ENCODE measurements at places on chromosomes 4 and X. TPM values are rescaled to one million over a fixed set of nuclear protein-coding genes. Genes with fewer than 3 reads are reported as not detected.

The SPOCK3 gene
- 0.44 TPM for total RNA-seq

GRCh38 chrX:47178337-47178736, 15.3 kb upstream of the UBA1 start:
- no peaks in the 10 kb centered on the region for H3K4me1 ChIP-seq
- no peak for DNase-seq
- H3K36me3 ChIP-seq = peaks cover 48% of the 10 kb centered on the region
- no peak overlapping the region for H3K27ac ChIP-seq
- H3K27me3 ChIP-seq = no peaks in the 10 kb centered on the region

DNA sequence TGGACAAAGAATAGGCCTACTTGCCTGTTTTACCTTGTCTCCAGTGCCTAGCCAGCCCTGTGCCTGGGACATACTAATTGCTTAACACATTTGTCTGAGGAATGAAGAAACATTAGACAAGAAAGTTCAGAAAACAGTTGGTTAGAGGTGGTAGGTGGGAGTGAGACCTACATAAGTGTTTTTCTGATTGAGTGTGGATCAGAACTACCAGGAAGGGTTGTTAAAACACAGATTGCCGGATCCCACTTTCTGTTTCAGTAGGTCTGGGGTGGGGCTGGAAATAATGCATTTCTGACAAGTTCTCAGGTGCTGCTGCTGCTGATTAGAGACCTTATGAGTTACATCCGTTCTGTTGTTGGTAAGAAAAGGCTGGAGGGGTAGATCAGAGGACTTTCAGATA, 5.7 kb upstream of the JADE1 start:
- H3K4me3 ChIP-seq = no peak overlapping the region
- H3K4me1 ChIP-seq = peaks cover 13% of the 10 kb centered on the region
- H3K27ac ChIP-seq = peak overlapping the region; percentile 84
- no peaks in the 10 kb centered on the region for H3K36me3 ChIP-seq

GRCh38 chr4:100588076-100588475, 70.3 kb upstream of the EMCN start:
- no peak overlapping the region for H3K4me3 ChIP-seq
- H3K27ac ChIP-seq = no peak overlapping the region
- H3K4me1 ChIP-seq = no peaks in the 10 kb centered on the region
- DNase-seq = no peak
- H3K27me3 ChIP-seq = no peaks in the 10 kb centered on the region

DNA sequence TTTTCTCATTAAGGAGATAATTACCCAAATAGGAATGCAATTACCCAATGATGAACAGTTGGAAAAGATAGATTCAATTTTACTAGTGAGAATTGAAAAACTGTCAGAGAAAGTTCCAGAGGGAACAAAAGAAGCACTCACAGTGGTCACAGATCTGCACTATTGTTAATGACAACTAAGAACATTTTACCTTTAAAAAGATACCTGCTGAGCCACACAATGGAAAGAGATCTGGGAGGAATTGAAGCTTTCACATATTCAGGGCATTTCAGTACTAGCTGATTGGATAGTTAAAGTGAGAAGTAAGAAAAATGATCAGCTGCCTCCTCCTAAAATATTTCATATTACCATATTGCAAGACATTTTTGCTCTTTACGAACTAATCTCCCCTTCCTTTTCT, 1822.2 kb downstream of the STIM2 start:
- H3K36me3 ChIP-seq = no peaks in the 10 kb centered on the region
- no peaks in the 10 kb centered on the region for H3K4me1 ChIP-seq
- no peak overlapping the region for H3K27ac ChIP-seq
- DNase-seq = peak; percentile 33
- no peaks in the 10 kb centered on the region for H3K27me3 ChIP-seq

DNA sequence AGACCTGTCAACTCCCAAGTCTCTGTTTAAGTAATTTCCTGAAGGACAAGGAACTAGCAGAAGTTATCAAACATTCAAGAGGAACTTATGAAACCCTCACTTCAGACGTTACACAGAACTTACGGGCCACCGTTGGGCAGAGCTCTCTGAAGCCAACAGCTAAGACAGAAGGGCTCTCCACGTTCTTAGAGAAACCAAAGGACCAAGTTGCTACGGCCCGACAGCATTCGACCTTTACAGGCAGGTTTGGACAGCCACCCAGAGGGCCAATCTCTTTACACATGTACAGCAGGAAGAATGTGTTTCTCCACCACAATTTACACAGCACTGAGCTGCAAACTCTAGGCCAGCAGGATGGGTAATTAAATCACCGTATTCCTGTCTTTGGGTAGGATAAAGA, 705.1 kb upstream of the GRID2 start:
- peaks cover 5% of the 10 kb centered on the region for H3K4me1 ChIP-seq
- no peaks in the 10 kb centered on the region for H3K27me3 ChIP-seq
- H3K36me3 ChIP-seq = no peaks in the 10 kb centered on the region
- H3K27ac ChIP-seq = no peak overlapping the region

DNA sequence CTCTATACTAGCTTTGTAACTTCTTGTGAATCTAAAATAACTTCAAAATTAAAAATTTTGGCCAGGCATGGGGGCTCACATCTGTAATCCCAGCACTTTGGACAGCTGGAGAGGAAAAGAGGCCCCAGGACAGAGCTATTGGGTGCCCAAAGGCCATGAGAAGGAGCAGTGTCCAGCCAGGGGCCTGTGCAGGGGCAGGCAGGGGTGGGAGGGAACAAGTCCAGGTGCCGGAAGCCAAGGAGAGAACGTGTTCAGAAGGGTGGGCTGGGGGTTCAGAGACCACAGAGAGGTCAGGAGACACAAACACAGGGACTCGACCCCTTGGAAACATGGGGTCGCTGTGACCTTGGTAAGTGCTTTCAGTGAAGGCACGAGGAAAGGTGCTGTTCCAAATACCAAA, 138.9 kb downstream of the EVC2 start:
- H3K4me1 ChIP-seq = no peaks in the 10 kb centered on the region
- no peaks in the 10 kb centered on the region for H3K27me3 ChIP-seq
- H3K36me3 ChIP-seq = no peaks in the 10 kb centered on the region
- no peak overlapping the region for H3K27ac ChIP-seq
- no peak overlapping the region for H3K4me3 ChIP-seq
- no peak for DNase-seq

DNA sequence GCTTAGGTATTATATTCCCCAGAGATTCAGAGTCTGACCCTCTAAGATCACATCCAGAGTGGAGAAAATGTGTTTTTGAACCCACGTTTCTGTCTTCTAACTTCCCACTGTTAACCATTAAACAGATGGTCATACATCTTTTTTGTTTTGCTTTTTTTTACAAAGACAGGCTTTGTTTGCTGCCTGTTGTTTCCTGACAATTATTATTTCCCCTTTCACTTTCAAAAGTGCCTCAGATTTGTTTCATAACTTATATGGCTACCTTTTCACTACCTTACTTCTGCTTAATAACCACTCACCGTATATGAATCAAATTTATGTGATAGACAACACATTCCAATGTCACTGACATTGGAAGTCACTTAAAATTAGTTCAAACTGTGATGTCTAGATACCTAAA, 142.2 kb downstream of the HS3ST1 start:
- H3K4me1 ChIP-seq = no peaks in the 10 kb centered on the region
- H3K36me3 ChIP-seq = no peaks in the 10 kb centered on the region
- no peak for DNase-seq
- H3K27ac ChIP-seq = no peak overlapping the region
- no peak overlapping the region for H3K4me3 ChIP-seq
- no peaks in the 10 kb centered on the region for H3K27me3 ChIP-seq

GRCh38 chr4:34181891-34182290, 2062.4 kb downstream of the ARAP2 start:
- H3K27ac ChIP-seq = no peak overlapping the region
- DNase-seq = no peak
- no peak overlapping the region for H3K4me3 ChIP-seq
- no peaks in the 10 kb centered on the region for H3K36me3 ChIP-seq
- H3K27me3 ChIP-seq = no peaks in the 10 kb centered on the region
